ENCODE measurements at places on chromosomes 11 and 22.

GRCh38 chr11:46553814-46554212, 40.0 kb downstream of the AMBRA1 start:
- no peak for DNase-seq

DNA sequence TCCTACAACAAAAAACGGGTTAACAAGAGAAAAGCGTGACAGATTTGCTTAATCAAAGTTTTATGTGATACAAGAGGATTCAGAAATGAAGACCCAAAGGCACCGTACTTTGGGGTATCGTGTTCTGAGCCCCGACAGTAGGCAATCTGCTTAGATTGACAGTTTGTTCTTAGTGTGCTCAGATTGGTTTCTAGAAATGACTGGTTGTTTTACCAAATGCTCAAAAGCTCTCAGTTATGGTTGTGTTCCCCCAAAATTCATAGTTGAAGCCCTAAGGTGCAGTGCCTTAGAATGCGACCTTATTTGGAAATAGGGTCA, 102.7 kb downstream of the RASSF10 start:
- no peak for DNase-seq

GRCh38 chr11:76601724-76602123, 68.8 kb downstream of the LRRC32 start:
- DNase-seq = no peak

DNA sequence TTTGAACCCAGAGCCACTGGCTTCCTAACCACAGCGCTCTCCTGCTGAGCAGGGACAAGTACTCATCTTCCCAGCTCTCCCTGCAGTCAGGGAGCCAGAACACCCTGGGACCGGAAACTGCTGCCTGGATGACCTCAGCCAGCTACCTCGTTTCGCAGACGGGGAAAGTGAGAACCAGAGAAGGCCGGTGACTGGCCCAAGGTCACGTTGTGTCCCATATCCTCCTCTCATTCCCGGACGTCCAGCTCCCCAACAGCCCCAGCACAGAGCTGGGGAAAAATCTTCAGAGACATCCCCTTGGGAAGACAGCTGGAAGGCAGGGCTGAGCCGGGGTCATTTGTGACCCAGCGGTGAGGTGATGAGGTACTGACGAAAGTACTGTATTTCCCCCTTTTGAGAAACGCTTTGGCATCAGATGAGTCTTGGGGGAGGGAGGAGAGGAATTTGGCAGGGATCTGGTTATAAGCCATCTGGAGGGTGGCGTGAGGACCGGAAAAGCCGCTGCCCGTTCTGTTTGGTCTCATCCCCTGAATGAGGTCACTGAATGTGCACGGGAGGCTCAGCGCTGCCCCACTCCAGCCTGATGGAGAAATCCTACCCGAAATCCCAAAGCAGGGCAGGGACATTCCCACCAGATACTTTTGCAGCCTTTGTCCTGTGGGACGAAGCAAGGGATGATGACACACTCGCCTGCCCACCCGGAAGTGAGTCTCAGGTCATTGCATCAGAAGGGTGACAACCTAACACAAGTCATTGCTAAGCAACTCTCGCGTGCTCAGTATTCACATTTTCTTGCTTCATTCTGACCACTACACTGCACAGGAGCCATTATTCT, 41.1 kb downstream of the LIF start:
- no peak for DNase-seq

- DNase-seq = no peak
These were observed 836.6 kb downstream of the NTM start for GRCh38 chr11:132206993-132207392.

DNA sequence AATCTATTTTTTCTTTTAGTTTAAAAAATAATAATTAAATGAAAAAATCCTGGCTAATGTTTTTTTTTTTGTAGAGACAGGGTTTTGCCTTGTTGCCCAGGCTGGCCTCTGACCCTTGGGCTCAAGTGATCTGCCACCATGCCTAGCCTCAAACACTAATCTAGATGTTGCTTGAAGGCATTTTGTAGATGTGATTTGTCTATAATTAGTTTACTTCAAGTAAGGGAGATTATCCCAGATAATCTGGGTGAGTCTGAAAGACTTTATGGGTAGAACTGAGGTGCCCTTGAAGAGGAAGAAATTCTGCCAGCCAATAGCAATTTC, 38.6 kb upstream of the RBFOX2 start:
- no peak for DNase-seq

- DNase-seq = no peak
These were observed 18.5 kb downstream of the MMP13 start for GRCh38 chr11:102936864-102937509.

DNA sequence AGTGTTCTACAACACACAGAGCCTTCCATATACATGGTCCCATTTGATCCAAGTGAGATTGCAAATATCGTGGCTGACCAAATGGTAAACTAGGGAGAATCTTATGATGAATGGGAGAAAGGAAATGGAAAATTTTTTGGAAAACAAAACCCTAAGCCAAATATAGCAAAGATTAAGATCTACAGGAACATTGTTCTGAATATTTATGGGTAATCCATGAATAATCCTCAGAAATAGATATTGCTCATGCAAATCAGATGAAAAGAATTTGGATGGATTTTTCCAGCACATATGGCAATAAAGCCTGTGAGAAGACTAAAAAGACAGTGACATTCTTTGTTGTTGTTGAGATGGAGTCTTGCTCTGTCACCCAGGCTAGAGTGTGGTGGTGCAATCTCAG, 21.7 kb upstream of the PRDM10 start:
- DNase-seq = no peak

DNA sequence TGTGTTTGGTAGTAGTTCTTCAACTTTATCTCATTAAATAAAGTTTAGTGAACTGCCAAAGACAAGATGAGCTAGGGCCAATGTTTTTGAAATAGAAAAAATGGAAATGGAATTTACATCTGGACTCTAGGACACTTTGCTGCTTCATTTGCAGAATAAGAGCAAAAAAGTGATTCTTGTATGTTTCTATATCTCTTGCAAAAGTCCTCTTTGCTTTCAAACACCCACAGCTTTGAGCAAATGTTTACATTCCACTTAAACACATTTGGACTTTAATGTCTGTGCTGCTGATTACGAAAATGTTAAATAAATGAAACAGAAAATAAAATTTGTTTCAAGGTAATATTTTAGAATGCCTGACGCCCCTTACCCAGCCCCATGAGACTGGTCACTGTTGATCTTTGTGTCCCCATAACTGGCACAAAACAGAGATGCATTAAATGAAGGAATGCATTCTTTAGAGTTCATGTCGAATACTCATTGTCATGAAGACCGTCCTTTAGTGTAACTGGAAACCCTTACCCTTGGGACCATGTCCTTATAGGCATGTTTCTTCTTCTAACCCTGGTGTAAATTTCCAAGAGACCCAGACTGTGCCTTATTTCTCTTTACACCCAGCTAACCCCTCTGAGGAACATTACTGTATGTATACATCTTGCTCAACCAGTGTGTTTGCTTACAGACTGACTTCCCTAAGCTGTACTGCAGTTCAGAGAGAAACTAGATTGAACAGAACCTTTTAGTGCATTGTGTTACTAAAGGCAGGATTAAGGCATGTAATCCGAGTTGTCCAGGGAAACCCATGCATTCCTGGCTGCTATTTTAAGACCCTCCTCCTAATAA, 199.7 kb downstream of the NAV2 start:
- DNase-seq = no peak

DNA sequence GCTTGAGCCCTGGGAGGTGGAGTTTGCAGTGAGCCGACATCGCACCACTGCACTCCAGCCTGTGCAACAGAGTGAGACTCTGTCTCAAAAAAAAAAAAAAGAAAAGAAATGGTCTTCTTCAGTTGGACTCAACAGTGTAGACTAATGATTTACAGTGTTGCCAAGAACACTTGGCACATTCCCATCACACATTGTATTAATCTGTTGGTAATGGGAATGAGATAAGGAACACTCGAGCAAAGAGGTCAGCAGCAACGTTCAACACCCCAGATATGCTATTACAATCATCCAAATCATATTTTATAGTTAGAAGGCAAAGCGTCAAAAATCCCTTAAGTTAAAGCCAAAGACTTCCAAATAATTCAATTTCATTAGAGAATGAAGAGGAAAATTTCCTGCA, 14.5 kb downstream of the CDON start:
- DNase-seq = no peak

GRCh38 chr22:49418943-49419342, 408.7 kb downstream of the BRD1 start:
- no peak for DNase-seq

DNA sequence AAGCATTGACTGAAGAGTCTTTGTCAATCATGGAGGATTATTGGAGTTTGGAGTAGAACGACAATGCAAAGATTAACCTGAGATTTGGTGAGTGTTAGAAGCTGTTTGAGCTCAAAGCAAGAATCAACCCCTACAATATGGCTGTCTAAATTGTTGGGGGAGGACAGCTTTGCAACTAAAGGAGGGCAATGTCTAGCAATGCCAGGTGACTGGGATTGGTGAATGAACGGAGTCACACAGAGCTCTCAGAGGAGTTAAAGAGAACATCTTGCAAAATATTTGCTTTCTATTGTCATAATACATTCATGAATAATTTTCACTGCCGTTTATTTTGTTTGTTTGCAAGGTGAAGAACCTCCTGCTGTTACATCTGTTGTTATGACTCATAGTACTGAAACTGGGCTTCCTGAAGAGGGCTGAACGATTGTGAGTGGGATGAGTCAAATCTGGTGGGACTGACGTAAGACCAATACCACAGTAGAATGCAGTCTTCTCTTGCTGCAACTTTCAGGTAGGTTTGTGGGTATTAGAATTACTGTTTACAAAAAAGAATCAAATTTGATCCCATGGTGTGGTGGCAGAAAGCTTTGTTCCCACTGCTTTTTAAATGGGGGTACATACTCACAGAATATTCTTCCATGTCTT, 281.9 kb downstream of the CADM1 start:
- no peak for DNase-seq

GRCh38 chr22:20175597-20175900, 24.7 kb upstream of the CCDC188 start:
- DNase-seq = no peak

DNA sequence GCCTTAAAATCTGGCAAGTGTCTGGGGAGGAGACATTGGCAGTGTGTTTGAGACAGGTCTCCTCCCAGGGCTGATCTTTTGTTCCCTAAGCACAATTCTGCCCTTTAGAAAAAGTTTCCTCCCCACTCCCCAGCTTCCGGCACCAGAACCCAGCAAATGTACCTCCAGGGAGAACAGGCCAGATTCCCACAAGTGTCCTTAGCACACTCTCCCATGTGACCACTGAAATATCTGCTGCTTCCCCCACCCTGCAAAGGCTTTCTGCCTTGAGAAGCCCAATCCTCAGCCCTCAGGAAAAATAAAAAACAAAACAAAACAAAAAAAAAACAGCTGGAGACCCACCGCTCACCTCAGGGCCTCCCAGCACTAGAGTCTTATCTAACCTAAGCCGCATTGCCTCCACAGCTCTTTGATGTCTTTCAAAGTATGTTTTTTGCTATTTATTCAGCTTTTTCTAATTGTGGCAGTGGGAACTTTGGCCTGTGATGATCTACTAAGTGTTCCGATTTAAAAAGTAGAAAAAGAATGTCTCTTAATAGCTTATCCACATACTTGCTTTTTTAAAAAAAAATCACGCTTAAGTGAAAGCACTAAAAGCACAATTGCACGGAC, 29.0 kb upstream of the FBLN1 start:
- peak; percentile 46 for DNase-seq

GRCh38 chr22:36384766-36385481, 2.8 kb downstream of the MYH9 start:
- DNase-seq = peak; percentile 74

GRCh38 chr11:70298243-70298915, 27.9 kb downstream of the PPFIA1 start:
- no peak for DNase-seq

DNA sequence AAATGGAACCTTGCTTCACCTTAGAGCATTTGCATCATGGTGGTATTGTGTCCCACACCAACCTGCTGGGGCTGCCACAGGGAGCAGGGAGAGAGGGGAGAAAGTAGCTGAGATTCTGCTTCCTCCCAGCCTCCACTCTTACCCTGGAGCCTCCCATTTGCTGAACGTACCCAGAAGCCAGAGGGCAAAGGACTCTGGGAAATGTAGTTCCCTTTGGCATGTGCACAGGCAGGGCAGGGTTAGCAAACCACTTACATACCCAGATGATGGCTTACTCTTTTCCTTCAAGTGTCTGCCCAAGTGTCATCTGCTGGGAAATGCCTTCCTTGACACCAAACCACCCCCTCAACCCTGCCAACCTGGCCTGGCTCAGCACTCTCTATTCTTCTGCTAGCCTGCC, 16.9 kb downstream of the SMIM38 start:
- no peak for DNase-seq

DNA sequence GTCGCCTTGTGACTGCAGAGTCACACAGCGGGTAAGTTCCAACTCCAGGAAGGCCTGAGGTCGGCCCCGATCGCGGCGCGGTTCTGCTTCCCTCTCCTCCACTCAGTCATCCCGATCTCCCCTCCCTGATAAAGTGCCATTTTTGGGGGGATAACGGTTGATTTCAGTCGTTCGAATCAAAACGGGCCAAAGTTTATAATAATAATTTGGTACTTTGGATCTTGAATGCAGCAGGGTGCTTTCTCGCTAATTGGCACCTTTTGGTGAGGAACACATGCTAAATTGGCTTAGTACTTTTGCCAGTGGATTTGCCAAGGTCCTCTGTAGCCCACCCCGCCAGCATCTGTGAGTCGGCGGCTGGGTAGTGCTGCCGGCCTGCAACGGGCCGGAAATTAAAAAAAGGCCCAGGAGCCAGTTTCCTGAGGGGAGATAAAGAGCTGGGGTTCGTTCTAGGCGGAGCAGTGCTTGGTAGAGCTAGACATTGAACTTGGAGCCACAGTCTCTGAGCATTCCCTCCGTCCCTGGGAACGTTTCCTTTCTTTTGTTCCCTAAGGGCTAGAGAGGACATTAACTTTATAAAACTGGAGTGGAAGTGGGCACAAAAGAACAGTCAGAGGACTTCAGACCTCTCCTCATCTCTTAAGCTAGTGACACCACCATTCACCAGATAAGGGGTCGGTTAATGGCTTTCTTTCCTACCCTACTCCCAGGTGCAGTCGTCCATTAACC, 997 bp downstream of the UBE2L3 start:
- DNase-seq = peak; percentile 4

GRCh38 chr11:122655527-122656072, at the start of gene UBASH3B:
TSS of gene UBASH3B (plus strand) at chr11:122655722. CDS start at chr11:122656050, 328 bp downstream.
- peak; percentile 82 for DNase-seq

DNA sequence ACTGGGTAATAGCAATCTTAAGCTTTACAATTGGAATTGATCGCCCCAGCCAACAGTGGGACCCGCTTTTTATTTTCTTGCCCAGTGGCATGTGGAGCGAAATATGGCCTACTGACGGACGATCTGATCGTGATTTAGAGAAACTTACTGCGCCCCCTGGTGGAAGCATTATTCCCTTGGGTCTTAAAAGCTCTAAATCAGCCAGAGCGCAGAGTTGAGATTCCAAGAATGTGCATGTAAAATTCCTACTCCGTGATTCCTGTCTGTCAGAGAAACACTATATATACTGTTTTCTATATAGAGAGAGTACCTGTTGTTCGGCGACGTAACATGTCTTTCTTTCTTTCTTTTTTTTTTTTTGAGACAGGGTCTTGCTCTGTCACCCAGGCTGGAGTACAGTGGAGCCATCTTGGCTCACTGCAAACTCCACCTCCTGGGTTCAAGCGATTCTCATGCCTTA, 3.7 kb upstream of the DPF2 start:
- DNase-seq = peak; percentile 81

Measured in foreskin melanocyte (primary cell).